Prostate gland (tissue), 2 donors: ENCODE measurements at places on chromosomes 12 and 14. TPM values are rescaled to one million over a fixed set of nuclear protein-coding genes. Genes with fewer than 3 reads are reported as not detected.

NKX2-8 gene
- 35.6 TPM for total RNA-seq

ANKRD33 gene
- total RNA-seq, result not detected

MYO1H gene
- not detected for total RNA-seq

- no peaks in the 10 kb centered on the region for H3K4me1 ChIP-seq
- no peak overlapping the region for H3K4me3 ChIP-seq
- H3K36me3 ChIP-seq, result no peaks in the 10 kb centered on the region
- H3K27me3 ChIP-seq, result no peaks in the 10 kb centered on the region
Measured at GRCh38 chr12:12461923-12462315, 100.7 kb downstream of the DUSP16 start.

DNA sequence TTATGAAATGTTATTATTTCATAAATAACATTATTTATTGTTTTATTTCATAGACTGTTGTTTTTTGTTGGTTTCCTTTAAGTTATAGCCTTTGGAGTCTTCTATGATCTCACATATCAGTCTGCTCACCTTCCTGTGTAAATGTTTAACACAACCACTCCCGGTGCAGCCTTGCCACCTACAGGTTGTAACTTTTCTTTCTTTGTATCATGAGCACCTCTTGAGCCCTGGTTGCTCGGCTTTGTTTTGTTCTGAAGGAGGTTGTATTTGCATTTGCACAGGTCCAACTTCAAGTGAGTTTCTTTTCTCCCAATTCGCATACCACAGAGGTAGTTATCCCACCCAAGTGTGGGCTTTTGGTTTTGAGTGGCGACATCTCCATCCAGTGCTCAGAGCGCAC is 121.4 kb downstream of the SLC15A4 start:
- H3K4me3 ChIP-seq, result no peak overlapping the region
- no peak overlapping the region for H3K27ac ChIP-seq
- no peaks in the 10 kb centered on the region for H3K36me3 ChIP-seq
- no peaks in the 10 kb centered on the region for H3K27me3 ChIP-seq
- H3K4me1 ChIP-seq, result no peaks in the 10 kb centered on the region

- H3K4me3 ChIP-seq, result no peak overlapping the region
- no peaks in the 10 kb centered on the region for H3K27me3 ChIP-seq
- no peaks in the 10 kb centered on the region for H3K4me1 ChIP-seq
Measured at GRCh38 chr14:77557391-77557790, 58.8 kb upstream of the ISM2 start.

OVCH1 gene
- not detected for total RNA-seq

SLC22A17 gene
- 207 TPM for total RNA-seq

DNA sequence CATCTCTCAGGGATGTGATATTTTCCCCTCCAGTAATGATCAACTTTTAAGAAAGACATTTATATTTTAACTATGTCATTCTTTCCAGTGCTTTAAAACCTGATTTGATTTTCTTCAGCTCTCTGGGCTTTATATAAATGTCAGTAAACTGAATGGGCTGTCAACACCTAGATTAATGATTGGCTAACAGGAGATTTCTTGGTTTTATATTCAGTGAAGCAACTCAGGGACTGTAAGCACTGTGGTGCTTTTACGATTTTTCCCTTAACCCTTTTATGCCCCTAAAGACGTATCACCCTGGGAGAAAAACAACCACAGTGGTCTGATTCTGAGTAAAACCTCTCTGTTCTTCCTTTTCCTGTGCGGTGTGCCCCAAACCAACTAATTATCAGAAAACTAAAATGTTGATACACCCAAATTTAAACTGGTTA is 38.0 kb downstream of the PTGER2 start:
- peak overlapping the region; percentile 7 for H3K27ac ChIP-seq
- no peak overlapping the region for H3K4me3 ChIP-seq
- H3K4me1 ChIP-seq, result no peaks in the 10 kb centered on the region
- DNase-seq, result no peak
- no peaks in the 10 kb centered on the region for H3K27me3 ChIP-seq

TRPV4 gene
- 4.6 TPM for total RNA-seq

GRCh38 chr12:43226151-43226550 is 325.9 kb downstream of the ADAMTS20 start:
- no peaks in the 10 kb centered on the region for H3K27me3 ChIP-seq
- no peak overlapping the region for H3K4me3 ChIP-seq
- H3K27ac ChIP-seq, result no peak overlapping the region
- no peak for DNase-seq
- no peaks in the 10 kb centered on the region for H3K36me3 ChIP-seq

KRT78 gene
- total RNA-seq, result 1.0 TPM

- no peak overlapping the region for H3K27ac ChIP-seq
- no peak overlapping the region for H3K4me3 ChIP-seq
- H3K27me3 ChIP-seq, result no peaks in the 10 kb centered on the region
- no peaks in the 10 kb centered on the region for H3K4me1 ChIP-seq
- no peak for DNase-seq
- H3K36me3 ChIP-seq, result no peaks in the 10 kb centered on the region
Measured at GRCh38 chr14:33529787-33530757, 420.8 kb downstream of the EGLN3 start.

MAPK1IP1L gene
- 51.3 TPM for total RNA-seq

GRCh38 chr14:100115726-100116125 is 43.7 kb downstream of the DEGS2 start:
- no peaks in the 10 kb centered on the region for H3K36me3 ChIP-seq
- no peak overlapping the region for H3K27ac ChIP-seq
- H3K4me1 ChIP-seq, result no peaks in the 10 kb centered on the region
- DNase-seq, result no peak
- no peak overlapping the region for H3K4me3 ChIP-seq

GRCh38 chr12:25712169-25712568 is 159.1 kb upstream of the LMNTD1 start:
- H3K4me1 ChIP-seq, result no peaks in the 10 kb centered on the region
- no peak for DNase-seq
- no peak overlapping the region for H3K4me3 ChIP-seq
- H3K27ac ChIP-seq, result no peak overlapping the region
- no peaks in the 10 kb centered on the region for H3K36me3 ChIP-seq

DNA sequence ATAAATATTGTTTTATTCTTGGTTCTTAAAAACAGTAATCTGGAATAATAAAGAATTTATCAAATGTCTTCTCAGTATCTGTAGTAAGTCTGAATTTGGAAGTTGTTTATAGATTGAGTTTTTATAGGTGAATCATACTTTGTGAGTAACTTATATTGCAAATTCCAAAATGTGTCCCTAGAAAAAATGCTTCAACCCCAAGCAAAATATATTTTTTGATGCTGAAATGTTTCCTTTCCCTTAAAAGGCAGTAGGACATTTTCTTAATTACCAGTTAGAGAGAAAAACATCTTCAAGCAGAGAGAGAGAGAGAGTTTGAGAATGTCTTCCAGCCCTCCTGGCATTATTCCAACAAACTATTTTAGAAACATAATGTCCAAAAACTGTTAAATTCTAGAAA is 37.9 kb downstream of the PELI2 start:
- no peaks in the 10 kb centered on the region for H3K27me3 ChIP-seq
- no peak overlapping the region for H3K4me3 ChIP-seq
- no peaks in the 10 kb centered on the region for H3K36me3 ChIP-seq
- DNase-seq, result no peak
- no peaks in the 10 kb centered on the region for H3K4me1 ChIP-seq
- no peak overlapping the region for H3K27ac ChIP-seq

KCNC2 gene
- total RNA-seq, result 3.0 TPM

- no peak for DNase-seq
- no peaks in the 10 kb centered on the region for H3K4me1 ChIP-seq
- no peaks in the 10 kb centered on the region for H3K36me3 ChIP-seq
- H3K27ac ChIP-seq, result no peak overlapping the region
Measured at GRCh38 chr12:123160801-123161487, 10.1 kb upstream of the PITPNM2 start.

GRCh38 chr12:87253157-87253556 is 776.0 kb downstream of the C12orf50 start:
- no peaks in the 10 kb centered on the region for H3K36me3 ChIP-seq
- no peak overlapping the region for H3K4me3 ChIP-seq
- no peak for DNase-seq

GRCh38 chr12:8712572-8712971 is 14.8 kb downstream of the RIMKLB start:
- H3K27me3 ChIP-seq, result no peaks in the 10 kb centered on the region
- DNase-seq, result no peak
- H3K4me3 ChIP-seq, result no peak overlapping the region
- no peaks in the 10 kb centered on the region for H3K36me3 ChIP-seq
- H3K4me1 ChIP-seq, result no peaks in the 10 kb centered on the region

DNA sequence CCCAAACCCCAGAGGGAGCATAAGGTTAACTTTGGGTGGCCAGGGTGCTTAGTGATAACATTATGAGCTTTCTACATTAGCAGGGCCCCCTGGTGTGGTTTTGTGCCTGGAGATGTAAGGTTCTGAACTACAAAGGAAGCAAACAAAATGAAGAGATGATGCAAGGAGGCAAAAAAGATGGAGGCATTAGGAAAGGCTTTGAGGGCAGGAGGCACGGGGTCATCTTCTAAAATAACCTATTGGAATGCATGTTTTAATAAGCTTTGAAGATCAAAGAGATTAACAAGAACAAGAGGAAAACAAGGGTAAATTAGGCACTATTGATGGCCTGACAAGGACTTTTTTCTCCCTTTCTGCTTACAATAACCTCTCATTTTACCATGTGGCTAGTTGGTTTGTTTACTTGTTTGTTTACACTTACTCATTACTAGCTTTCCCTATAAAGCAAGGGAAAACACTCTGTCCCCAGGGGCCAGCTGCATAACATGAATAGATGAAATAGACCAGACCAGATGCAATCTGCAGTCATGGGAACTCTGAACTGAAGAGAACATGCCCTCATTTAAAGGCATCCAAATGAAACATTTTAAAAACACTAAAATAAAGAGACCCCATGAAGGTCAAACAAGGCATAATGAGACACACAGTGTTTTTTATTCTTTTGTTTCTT is 390.3 kb downstream of the DIO2 start:
- no peak for DNase-seq
- H3K4me1 ChIP-seq, result no peaks in the 10 kb centered on the region
- H3K36me3 ChIP-seq, result no peaks in the 10 kb centered on the region

KLRC3 gene
- total RNA-seq, result not detected

DNA sequence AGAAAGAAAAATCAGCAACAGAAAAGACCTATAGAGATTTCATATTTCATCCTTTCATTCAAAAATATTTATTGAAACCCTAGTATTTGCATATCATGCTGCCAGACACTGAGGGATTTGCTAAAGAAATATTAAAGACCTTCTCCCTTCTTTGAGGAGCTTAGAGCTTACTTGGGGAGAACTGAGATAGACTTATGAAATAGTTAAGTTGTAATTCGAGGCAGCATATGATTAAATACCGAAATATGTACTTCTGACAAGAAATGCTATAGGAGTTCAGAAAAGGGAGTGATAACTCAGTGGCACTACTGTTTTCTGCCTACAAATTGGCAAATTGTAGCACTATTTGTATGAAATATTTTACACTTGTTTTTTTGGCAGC is 59.1 kb downstream of the PLXNC1 start:
- no peak overlapping the region for H3K27ac ChIP-seq
- DNase-seq, result no peak
- H3K4me1 ChIP-seq, result no peaks in the 10 kb centered on the region

- DNase-seq, result no peak
- no peaks in the 10 kb centered on the region for H3K27me3 ChIP-seq
- no peaks in the 10 kb centered on the region for H3K4me1 ChIP-seq
- H3K4me3 ChIP-seq, result no peak overlapping the region
- H3K36me3 ChIP-seq, result no peaks in the 10 kb centered on the region
- no peak overlapping the region for H3K27ac ChIP-seq
Measured at GRCh38 chr12:4056910-4057845, 184.0 kb upstream of the PARP11 start.

LBHD2 gene
- 3.3 TPM for total RNA-seq

P2RX7 gene
- total RNA-seq, result 11.8 TPM

DNA sequence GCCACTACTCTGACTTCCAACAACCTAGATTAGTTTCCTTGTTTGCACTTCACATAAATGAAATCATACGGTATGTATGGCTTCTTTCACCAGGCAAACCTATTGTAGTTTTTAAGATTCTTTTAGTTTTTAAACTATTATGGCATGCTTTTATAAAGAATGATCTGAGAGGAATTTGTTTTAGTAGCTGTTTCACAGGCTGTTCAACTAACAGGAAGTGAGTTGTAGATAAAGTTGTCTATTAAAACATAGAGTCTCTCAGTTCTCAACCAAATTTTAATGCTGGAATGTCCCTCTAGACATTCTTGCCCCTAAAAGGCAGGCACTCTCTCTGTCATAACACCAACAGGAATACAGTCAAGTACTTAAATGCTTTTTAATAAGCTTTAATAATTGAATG is 102.7 kb upstream of the DACT1 start:
- H3K27ac ChIP-seq, result no peak overlapping the region
- no peaks in the 10 kb centered on the region for H3K36me3 ChIP-seq
- no peaks in the 10 kb centered on the region for H3K4me1 ChIP-seq
- no peak overlapping the region for H3K4me3 ChIP-seq

DNA sequence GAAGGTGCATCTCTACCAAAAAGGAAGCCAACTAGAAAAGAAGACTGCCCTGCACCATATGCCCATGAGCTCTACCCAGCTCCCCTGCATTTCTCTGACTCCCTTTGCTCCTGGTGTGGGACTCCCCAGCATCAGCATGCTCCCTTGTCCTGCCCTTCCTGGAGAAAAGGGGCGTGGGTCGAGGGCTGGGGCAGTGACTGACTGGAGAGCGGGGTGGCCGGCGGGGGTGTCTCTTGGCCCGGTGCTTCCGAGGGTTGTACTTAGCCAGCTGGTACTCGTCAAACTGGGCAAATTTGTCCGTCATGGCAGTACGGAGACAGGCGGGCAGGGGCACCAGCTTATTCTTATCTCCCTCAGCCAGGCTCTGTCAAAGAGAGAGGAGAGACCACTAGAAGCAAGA is 9.8 kb downstream of the TEP1 start:
- no peak overlapping the region for H3K4me3 ChIP-seq
- H3K36me3 ChIP-seq, result peaks cover 9% of the 10 kb centered on the region
- H3K27me3 ChIP-seq, result no peaks in the 10 kb centered on the region

TSPAN11 gene
- 4.1 TPM for total RNA-seq

CD163L1 gene
- total RNA-seq, result not detected

- no peak overlapping the region for H3K27ac ChIP-seq
- no peaks in the 10 kb centered on the region for H3K36me3 ChIP-seq
- DNase-seq, result no peak
- no peaks in the 10 kb centered on the region for H3K27me3 ChIP-seq
Measured at GRCh38 chr12:49147384-49147783, 16.2 kb upstream of the TUBA1B start.

DNA sequence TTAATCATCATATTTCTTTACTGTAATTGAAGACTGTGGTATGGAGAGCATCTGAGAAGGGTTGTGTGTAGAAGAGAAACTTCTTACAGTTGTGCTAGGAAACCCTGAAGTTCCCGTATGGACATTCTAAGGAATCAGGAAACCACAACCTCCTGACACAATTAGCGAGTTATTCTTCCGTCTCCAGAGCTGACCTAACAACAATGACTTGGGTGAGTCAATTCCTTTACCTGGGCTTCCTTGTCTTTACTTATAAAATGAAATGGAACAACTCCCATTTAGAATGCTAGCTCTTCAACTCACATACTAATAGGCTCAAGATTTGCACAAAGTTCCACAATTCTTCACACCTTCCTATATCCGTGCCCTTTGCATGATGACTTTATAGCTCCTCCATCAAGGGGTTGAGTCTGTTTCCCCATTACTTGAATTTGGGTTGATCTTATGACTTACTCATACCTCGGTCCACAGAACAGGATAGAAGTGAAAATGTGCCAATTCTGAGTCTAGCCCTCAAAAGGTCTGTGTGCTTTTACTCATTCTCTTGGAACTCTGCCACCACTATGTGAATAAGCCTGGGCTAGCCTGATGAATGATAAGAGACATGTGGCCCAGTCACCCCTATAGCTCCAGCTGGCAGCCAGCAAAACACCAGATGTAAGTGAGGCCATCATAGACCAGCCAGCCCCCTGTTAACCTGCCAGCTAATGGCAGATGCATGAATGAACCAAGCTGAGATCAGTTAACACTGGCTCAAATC is 459.4 kb downstream of the ETNK1 start:
- H3K4me1 ChIP-seq, result no peaks in the 10 kb centered on the region
- no peak overlapping the region for H3K27ac ChIP-seq
- no peak overlapping the region for H3K4me3 ChIP-seq
- H3K27me3 ChIP-seq, result no peaks in the 10 kb centered on the region
- no peaks in the 10 kb centered on the region for H3K36me3 ChIP-seq

P3H3 gene
- 25.7 TPM for total RNA-seq
